Activated effector memory CD4-positive, alpha-beta T cell treated with anti-CD3 and anti-CD28 coated beads, Interleukin-2, amount 50 U/mL, for 16 hours (primary cell): ENCODE measurements at places on chromosomes 16 and 17.

DNA sequence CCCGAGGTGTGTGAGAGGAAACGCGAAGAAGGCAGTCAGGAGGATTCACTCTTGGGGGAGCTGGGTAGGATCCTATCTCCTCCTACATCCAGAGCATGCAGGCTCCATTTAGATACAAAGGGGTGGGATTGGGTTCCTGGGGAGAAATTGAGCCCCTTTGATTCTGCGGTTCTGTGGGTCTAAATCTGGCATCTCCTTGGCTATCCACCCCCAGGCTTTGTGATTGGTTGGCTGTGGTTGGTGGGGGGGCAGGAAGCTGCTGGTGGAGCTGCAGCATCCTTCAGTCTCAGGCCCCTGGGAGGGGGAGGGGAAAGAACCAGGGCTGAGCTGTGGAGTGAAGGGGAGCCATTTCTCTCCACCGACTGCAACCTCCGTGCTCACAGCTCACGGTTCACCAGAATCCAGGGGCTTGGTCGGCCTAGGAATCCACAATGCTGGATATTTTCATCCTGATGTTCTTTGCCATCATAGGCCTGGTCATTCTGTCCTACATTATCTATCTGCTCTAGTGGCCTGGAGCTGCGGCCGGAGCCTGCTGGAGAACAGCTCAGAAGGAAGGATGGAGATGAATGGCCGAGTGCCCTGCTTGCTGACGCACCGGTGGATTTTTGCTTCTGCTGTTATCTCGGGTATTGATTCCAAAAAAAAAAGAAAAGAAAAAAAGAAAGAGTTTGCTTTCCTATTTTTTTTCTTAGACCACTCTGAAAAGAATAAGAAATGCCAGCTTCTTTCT lies at the start of gene LASP1NB:
TSS of gene LASP1NB (plus strand) at position 352 of the 733 bp plus-strand sequence.
- DNase-seq, result no peak

DNA sequence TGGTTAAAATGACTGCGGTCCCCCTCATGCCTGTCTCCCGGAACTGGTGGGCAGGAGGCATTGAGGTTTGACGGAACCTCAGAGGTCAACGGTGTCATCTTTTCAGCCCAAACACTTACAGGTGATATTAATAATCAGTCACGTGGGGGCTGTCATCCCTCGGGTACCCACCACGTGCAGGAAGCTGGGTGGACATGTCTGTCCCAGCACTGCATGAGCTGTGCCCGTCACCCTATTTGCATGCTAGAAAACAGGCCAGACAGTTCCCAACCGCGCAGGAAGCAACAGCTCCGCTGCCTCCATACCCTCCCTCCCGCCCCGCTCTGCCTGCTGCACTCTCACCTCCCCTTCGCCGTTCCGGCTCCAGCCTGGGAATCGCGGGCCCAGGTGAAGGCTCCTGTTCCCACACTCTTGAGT lies 1.4 kb downstream of the SYNGR3 start:
- DNase-seq, result peak; percentile 79

DNA sequence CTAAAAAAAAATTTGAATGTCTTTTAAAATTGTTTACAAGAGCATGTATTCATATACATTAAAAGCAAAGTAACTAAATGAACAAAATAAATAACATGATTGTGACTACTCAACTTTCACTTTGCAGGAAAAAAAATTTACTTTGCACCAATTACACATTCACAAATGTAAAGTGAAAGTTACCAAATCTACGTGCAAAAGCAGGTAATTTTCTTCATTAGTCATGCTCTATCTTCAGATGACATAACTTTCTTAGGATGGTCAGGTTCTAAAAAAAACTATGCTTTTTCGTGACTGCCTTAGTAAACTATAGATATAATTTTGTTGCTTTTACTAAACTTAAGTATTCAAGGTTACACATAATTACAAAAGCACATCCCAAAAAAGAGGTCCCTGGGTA lies 17.0 kb upstream of the ABCA10 start:
- no peak for DNase-seq

GRCh38 chr16:53507464-53508179 lies 4.6 kb upstream of the AKTIP start:
- no peak for DNase-seq

DNA sequence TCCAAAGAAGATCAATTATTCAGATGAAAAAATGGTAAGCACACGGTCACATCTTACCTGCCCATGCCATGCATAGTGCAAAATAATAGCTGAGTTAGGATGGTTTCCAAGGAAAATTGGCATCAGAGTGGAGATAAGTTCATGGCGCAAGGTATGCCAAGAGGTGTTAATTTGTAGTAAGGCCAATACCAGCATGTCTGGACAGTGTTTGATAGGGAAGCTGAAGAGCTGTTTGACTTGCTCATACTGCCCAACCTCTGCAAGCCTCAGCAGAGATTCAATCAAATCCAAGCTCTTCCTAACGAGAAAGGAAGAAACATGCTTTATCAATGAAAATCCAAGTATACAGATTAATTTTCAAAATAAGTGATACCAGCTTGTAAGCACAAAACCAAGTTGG lies 51.0 kb downstream of the CNOT1 start:
- no peak for DNase-seq

GRCh38 chr16:3095869-3096268 lies 3.2 kb downstream of the ZSCAN10 start:
- DNase-seq, result peak; percentile 84

DNA sequence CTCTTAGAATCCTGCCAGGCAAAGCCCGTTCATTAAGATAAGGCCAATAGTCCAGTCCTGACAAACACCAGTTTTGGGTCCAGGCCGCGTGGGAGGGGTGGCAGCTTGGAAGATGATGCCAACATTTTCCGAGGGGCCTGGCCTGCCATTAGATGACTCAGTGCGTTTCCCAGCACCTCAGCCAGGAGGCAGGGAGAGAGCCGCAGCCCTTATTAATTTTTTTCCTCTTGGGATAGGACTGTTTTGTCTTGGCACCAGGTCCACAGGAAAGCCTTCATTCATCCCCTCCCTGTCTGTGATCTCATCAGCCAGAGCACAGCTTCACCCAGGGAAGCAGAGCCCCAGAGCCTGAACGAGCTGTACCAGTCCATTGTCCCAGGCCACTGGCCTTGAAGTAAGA lies 4.7 kb upstream of the NDEL1 start:
- DNase-seq, result no peak

GRCh38 chr17:55959756-55960155 lies 193.5 kb upstream of the ANKFN1 start:
- no peak for DNase-seq

- no peak for DNase-seq
Observed at GRCh38 chr17:17757391-17757791, 76.1 kb downstream of the RAI1 start.

DNA sequence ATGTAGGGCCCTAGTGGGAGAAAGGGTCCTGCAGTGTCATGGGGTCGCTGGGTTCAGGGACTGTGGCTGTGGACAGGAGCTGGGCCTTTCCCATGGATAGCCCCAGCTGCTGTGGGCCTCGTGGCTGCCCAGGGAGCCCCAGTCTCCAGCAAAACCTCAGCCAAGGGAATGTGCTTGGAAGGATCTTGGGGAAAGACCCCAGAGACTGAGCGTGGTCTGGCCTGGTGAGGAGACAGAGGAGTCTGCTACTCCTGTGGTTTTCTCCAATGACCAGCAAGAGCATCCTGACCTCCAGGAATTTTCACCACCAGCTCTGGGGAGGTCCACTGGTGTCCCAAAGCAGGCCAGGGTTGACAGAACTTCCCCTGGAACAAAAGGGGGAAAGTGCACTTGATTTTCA lies 42.3 kb downstream of the RNF112 start:
- peak; percentile 28 for DNase-seq

- DNase-seq, result no peak
Observed at GRCh38 chr17:7592422-7593021, 2.6 kb upstream of the SOX15 start.

DNA sequence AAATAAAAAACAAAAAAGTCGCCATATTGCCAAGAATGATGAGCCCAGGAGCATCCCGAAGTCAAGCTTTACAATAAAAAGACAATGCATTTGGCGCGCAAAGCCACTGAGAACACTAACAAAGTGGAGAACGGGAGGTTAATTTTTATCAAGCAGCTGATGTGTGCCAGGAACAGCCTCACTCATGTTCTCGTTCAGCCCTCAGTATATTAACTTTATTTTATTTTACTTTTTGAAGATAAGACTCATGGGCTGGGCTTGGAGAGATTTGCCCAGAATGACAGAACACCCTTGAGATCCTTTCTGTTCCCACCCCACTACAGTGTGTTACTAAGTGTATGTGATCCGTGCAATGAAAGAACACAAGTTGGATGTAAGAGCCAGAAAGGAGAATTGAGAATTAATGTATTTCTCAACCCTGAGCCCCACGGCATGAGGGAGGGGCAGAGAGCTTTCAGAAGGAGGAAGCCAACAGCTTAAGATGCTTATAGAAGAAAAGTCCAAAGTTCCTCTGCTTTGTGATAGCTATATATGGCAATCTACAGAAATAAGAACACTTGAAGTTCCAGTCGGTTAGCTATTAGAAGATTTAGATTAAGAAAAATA lies 48.4 kb downstream of the COTL1 start:
- no peak for DNase-seq

DNA sequence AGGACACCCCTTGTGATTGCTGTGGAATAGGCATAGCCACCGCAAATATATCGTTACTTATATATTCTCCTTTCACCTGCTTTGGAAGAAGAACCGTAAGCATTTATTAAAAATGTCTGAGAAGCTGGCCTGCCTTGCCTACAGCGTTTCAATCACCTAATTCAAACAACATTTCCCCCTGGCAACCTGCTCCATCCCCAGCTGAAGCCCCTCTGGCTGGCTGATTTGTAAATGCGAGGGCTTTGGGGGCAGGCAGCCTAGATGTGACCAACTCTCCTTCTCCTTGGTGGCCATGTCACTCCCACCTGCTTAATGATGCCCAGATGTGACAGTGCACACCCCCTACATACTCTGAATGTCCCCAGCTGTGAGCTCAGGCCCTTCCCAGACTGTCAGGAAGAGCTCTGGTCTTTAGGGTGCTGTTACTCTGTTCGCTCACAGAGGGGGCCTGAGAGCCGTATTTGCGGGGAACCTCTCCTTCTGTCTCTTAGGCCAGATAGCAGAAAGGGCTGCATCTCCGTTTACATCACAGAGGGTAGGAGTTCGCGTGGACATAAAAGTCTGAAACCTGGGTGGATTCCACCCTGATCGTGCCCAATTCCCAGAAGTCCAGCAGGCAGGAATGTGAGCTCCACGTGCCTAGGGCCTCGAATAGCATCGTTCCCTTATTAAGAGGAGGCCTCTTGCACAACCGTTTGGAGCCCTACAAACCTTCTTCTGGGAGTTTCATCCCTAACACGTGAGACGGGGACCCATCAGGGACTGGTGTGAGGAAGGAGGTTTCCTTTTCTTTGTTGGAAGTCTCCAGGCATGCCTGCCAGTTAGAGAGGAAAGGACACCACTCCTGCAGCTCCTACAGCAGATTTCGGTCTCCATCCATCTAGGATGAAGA lies 2.4 kb upstream of the SDK2 start:
- no peak for DNase-seq

GRCh38 chr17:8417806-8418205 lies 17.9 kb upstream of the NDEL1 start:
- DNase-seq, result no peak

DNA sequence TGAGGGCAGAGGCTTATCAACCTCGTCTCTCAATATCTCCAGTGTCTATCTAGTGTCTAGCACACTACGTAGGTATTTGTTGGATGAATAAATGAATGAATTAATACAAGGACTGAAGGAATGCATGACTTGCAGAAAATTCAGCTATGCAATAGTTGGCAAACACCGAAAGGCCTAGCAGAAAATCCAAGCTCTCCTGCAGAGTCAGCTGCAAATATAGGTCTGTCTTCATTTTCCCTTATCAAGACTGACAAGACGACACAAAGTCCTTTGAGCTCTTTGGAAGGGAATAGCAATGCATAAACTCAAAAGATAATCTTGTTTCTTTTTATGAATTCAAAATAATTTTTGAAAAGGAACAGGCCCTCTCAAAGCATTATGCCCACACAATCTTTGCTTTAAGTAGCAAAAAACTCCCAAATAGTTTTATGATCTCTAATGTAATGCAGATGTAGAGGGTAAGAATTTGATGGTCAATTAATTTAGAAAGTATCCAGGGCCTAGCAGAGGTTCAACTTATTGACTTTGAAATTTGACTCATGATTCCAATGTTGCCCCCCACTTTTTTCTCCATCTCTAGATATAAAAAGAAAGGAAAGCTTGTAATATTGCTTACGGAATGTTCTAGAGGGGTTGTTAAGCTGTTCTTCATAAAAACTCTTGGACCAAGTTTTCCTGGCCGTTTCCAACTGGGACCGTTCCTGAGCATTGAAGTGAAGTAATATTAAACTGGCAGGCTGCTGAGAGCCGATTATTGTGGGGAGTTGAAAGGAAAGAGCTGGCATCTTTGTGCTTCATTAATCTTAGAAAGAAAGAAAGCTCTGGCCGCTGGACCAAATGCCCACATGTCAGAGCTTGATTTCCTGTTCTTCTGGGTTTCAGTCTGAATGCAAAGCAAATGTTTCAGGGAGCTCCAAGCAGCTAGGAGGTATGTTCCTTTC lies 227.3 kb downstream of the HS3ST3A1 start:
- DNase-seq, result no peak

DNA sequence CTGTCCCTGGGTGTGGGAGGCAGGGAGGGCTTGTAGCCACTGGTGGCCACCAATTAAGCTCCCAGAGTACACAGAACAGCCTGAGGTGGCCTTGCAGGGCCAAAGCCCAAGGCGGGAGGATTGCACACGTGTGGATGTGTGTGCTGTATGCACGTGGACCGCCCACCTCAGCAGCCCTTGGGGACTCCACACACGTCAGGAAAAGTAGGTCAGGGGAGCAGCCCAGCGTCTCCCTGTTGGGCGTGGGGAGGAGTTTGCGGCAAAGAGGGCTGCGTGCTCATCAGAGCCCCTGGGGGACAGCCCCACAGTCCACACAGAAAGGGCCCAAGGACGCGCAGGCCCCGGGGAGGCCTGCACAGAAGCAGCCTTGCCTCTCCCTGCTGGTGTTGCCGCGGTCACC lies 19.6 kb downstream of the SBK1 start:
- DNase-seq, result no peak

DNA sequence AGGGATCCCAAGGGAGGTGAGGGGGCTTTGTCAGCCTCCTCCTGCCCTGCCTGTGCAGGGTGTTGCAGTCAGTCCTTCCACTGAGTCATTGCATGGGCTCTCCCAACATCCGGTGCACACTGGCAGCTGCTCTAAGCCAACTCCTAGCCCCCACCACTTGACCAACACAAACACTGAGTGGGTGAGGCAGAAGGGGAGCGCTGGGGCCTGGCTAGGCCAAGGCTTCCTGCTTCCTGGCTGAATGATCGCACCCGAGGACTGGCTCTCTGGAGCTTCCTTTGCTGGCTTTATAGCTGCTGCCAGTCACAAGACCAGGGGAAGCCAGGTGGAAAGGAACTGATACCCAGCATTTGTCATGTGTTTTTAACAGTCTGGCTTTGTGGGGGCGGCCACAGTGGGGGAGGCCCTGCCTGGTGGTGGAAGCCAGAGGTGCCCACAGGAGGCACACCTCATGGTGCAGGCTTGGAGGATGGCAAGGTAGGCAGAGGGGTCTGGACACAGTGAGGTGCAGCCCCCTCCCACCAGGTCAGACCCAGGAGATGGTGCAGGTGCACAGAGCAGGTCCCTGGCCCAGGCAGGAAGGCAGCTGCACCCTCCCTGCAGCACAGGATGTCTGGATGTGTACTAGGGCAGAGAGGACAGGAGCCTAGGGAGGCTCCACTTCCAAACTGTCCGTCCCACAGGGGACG lies 6.8 kb downstream of the MPG start:
- DNase-seq, result peak; percentile 77
